ENCODE measurements at places on chromosomes 16 and 17.

DNA sequence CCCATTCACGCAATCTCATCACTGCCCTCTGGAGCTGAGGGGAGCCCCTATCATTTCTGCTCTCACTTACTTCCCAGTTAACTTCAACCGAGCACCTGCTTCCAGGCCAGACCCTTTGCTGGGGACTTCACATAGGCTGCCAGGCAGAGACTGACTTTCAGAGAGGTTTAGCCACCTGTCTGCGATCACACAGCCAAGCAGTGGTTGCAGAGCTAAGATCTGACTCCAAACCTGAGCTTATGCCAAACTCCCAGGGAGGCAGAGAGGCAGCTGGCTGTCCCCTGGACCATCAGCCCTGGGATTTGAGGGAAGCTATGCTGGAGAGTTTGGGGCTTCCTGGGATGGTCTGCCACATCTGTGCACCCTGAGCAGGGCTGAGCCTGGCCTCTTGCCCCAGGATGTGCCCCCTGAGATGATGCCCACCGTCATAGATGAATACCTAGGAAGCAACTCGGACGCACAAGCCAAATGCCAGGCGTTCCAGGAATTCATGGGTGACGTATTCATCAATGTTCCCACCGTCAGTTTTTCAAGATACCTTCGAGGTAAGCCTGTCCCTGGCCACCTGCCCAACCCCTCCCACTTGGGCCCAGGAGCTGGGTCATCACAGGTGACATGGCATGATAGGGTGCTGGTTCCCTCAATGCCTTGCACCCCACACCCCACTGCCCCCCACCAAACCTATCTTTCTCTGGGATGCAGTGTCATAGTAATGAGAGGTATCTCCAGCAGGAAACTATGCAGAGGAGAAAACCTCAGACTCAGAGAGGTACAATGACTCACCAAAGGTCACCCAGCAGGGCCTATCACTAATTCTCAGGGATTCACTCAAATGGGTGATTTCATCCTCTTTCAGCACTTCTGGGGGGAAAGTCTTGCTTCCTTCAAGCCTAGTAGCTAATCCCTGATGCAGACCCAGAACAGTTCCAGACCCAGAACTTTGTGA, 10.0 kb downstream of the CES3 start:
- DNase-seq = peak; percentile 58

DNA sequence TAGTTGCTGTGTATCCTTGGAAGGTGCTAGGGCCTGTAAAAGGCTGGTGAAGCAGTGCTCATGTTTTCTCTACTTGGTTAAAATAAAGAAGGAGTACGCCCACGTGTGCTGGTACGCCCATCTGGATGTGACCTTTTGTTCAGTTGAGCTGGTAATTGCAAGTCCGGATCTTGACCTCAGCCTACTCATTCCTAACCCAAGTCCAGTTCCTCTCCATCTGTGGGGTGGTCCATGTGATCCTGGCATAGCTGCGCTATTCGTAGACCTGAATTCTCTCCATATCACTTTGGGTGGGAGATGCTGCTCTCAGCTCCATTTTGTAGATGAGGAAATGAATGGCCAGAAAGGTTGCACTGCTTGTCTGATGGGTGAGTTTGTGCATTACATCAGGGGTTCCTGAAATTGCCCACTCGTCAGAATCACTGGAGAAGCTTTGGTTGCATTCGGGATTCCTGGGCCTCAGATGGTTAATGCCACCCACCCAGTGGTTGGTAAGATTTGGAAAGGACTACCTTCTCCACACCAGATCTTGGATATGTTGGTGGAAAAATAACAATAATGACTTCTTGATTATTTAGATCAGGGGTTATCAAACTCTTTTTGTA, 328.8 kb downstream of the CPPED1 start:
- DNase-seq = no peak

- no peak for DNase-seq
Observed at GRCh38 chr17:15364615-15365014, 23.2 kb upstream of the TEKT3 start.

DNA sequence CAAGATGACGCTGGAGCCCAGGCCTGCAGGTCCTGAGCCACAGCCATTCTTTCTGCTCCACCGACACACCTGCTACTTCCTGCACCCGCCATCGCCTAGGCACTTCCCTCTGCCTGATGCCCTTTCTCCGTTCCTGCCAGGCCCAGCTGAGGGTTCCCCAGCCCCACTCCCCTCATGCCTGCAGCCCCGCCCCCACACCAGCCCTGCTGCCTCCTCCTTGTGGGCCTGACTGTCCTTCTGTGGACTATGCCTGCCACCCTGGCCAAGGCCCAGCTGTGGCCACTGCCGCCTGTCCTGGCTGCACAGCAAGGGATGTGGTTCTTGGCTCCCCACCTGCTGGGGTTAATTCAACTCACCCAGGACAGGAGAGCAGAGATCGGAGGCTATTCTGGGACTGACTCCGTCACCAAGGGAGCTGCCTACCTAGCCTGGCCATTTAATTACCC, 7.5 kb downstream of the NATD1 start:
- no peak for DNase-seq

DNA sequence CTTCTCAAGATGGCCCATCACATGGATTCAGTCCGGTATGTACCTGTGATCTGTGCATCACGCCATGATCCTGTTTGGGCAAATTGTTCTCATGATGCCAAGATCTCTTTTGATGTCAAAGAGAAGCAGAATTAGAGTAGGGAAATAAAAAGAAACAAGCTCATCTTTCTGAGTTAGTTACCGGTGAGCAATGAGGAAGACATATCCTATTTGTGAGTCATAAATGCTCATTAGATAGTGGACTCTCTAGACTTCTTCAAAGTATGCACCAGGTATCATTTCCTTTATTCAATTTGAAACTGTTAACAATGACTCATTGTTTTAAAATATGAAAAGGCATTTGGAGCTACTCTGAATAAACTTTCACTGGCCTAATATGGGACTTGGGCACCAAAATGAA, 8.0 kb upstream of the KRTAP4-12 start:
- peak; percentile 54 for DNase-seq

DNA sequence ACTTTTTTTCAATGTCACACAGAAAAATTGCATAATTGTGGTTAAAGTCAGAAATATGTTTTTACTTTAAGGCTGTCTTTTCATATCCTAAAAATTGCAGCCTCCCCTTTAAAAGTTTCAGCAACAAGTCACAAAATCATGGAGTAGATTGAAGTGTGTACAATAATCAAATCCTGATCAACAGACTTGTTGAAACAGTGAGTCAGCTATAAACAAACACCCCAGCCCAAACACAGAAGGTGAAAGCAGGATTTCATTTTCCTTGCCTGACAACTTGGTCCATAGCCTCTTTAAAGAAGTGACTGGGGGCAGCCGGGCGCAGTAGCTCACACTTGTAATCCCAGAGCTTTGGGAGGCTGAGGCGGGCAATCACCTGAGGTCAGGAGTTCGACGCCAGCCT, 59.9 kb downstream of the WNT3 start:
- no peak for DNase-seq

GRCh38 chr16:55700961-55701360, 45.2 kb downstream of the SLC6A2 start:
- no peak for DNase-seq
